ENCODE measurements at places on chromosomes 7 and 10.
A peak's percentile ranks its signal among the peaks of the same experiment; 100 is the strongest.

GRCh38 chr10:31822150-31822549 is 106.5 kb downstream of the ARHGAP12 start:
- DNase-seq, result no peak

- no peak for DNase-seq
These were observed 22.2 kb downstream of the AZGP1 start for GRCh38 chr7:99953649-99954048.

- DNase-seq, result no peak
These were observed 102.4 kb downstream of the SEMA3A start for GRCh38 chr7:84092207-84092606.

- no peak for DNase-seq
These were observed 299.8 kb downstream of the KLF6 start for GRCh38 chr10:3485057-3485686.

DNA sequence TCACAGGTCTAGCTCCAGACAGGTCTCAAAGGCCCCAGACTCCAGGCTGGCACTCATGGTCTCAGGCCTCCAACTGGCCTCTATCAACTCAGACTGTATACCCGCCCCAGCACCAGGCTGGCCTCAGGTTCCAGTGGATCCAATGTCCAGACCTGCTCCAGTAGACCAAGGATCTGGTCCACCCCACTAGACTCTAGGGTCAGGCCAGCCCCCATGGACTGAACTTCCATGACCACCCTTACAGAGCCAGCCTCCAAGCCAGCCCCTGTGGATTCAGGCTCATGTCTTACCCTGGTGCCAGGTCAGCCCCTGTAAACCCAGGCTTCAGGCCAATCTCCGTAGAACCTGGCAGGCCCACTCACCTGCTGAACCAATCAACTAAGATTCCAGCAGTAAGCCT is 16.8 kb upstream of the GNAT3 start:
- DNase-seq, result no peak

DNA sequence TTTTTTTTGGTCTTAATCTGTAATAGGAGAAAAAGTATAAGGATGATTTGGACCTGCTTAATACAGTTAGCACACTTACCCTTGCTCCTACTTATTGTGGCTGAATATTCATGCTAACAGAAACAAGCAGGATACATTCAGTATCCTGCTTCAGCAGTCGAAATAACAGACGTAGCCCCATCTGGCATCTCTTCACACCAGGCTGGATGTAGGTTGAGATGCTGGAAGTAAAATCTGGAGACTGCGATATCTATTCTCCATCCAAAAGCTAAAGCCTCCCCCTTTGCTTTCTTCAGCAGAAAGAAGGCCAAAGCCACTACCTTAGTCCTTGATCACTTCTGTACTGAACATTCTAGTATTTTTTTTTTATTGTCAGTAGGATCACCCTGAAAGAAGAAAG is 537.4 kb downstream of the AUTS2 start:
- DNase-seq, result no peak

- no peak for DNase-seq
These were observed 8.7 kb upstream of the IL6 start for GRCh38 chr7:22718200-22718711.

DNA sequence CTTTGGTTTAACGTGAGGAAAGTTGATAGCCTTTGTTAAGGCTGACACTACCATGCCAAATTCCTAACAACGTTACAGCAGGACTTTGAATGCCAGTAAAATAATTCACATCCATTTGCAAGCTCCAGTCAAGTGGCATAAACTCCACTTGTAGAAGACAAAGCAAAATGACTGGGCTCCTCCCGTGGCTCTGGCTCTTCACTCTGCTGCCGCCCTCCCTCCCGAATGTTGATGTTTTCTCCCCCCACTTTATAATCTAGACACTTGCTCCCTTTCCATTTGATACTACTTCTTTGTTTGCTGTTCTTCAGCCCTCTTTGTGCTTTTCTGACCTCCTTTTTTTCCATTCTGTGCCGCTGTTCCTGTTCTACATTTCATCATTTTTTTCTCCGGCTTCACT is 22.8 kb upstream of the ITGB8 start:
- DNase-seq, result no peak

DNA sequence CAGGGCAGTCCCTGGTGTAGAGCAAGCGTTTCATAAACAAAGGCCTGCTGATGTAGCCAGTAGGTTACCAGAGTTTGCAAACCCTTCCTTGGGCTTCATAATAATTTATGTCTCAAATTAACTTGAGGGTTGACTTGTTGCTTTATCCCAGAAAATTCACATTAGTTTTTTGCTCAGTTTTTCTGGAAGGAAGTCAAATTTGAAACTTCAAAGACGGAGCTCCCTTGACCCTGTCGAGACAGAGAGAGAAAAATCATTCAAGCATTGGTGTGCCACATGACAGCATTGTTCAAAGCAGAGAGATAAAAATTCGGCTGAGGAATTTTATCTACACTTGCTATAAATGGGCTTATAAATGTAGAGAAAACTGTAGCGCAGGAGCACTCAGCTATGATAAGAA is 627.7 kb downstream of the TNS3 start:
- no peak for DNase-seq

DNA sequence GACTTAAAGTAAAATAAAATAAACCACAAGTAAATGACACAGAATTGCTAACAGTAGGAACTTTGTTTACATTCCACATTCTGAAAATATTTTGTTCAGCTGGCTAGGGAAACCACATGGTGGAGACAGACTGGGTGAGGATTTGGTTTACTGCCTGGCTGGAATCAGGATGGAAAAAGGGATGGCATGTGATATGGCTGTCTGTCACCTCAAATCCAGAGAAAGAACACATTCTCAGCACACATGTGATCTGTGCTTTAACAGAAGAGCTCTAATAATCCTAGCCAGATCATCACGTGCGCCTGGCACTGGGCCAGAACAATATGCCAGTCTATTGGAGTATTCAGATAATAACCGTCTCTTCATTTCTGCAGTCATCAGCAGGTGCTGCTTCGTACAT is 90.9 kb upstream of the PIP4K2A start:
- DNase-seq, result no peak

- DNase-seq, result no peak
These were observed 986 bp upstream of the PDGFA start for GRCh38 chr7:520503-521161.

GRCh38 chr10:6507311-6507710 is 72.8 kb downstream of the PRKCQ start:
- no peak for DNase-seq

GRCh38 chr10:9018195-9019173 is 964.0 kb downstream of the GATA3 start:
- DNase-seq, result no peak

- no peak for DNase-seq
These were observed 40.9 kb downstream of the ITIH5 start for GRCh38 chr10:7625836-7626235.

- no peak for DNase-seq
These were observed 27.9 kb upstream of the CHCHD3 start for GRCh38 chr7:133109816-133110215.

- DNase-seq, result no peak
These were observed 84.4 kb downstream of the TNS3 start for GRCh38 chr7:47497367-47498096.

DNA sequence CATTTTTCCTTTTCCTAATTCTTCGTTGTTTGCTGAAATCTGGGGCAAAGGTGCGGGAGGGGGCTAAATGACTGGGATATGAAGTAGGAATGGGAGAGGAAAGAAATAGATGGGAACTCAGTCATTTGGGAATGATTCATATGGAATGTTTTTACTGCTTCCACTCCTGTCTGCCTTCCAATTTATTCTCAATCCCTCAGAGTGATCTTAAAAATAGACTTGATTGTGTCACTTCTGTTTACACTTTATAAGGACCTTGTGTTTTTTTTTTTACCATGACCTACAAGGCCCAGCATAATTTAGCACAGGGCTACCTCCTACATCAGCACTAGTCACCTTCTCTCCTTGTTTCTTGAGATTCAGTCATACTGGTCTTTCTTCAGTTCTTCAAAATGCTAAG is 97.9 kb downstream of the PTEN start:
- no peak for DNase-seq

- DNase-seq, result no peak
These were observed 22.3 kb downstream of the RAB19 start for GRCh38 chr7:140426130-140426529.

- no peak for DNase-seq
These were observed 21.8 kb downstream of the ELFN1 start for GRCh38 chr7:1691601-1692514.

DNA sequence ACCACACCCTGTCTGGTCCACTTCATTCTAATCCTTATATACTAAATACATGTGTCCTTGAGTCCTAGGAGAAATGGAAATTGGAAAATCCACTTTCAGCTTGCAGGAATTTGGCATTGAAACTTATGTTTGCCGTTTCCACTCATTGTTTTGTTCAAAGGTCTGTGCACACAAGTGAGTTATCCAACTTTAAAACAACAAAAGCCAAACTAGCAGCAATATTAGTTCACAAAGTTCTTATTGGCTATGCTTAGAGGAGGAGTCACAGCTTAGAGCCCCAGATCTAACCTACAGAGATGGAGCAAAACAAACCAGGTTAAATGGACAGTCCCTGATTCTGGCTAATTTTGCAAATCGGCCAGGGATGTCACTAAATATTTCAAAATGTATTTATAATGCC is 44.6 kb upstream of the AFAP1L2 start:
- DNase-seq, result no peak

GRCh38 chr7:45080265-45080957 is 8.4 kb downstream of the NACAD start:
- DNase-seq, result no peak

DNA sequence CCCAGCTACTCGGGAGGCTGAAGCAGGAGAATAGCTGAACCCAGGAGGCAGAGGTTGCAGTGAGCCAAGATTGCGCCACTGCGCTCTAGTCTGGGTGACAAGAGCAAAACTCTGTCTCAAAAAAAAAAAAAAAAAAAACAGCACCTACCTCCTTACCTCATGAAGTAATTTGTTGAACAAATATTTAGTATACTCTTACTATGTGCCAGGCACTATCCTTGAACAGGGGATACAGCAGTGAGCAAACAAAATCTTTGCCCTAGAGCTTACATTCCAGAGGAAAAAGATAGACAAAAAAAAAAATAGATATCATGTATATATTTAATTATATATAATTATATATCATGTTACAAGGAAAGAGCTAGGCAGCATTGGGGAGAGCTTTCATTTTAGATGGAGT is 36.4 kb upstream of the HERPUD2 start:
- no peak for DNase-seq

GRCh38 chr7:128434413-128435326 is 21.0 kb upstream of the HILPDA start:
- DNase-seq, result no peak

- DNase-seq, result no peak
These were observed 972.2 kb upstream of the MBL2 start for GRCh38 chr10:53744746-53745145.

GRCh38 chr10:104731192-104731591 is 90.1 kb downstream of the SORCS3 start:
- DNase-seq, result no peak

DNA sequence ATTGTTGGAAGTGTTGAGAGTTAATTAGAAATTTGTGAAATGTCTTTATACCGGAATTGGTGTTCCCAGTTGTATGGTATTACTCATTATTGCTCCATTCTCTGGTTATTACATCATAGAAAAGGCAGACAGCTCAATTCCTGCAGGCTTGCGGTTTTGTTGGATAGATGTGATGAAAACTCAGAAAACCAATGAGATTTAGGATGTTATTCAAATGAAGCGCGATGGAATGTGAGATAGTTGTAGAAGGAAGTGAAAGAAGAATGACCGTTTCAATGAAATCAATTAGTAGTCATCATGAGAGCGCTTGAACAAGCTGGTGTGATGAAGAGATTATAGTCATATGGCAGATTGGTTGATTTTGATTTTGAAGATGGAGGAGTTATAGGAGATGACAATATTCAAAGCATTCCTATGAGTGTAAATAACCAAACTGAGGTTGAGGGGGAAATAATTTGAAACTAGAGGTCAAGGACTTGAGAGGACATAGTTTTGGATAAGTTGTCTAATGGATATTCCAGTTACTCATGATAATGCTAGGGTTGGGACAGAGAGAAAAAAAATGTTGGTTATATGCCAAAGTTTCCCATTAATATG is 991.5 kb downstream of the NRG3 start:
- no peak for DNase-seq

DNA sequence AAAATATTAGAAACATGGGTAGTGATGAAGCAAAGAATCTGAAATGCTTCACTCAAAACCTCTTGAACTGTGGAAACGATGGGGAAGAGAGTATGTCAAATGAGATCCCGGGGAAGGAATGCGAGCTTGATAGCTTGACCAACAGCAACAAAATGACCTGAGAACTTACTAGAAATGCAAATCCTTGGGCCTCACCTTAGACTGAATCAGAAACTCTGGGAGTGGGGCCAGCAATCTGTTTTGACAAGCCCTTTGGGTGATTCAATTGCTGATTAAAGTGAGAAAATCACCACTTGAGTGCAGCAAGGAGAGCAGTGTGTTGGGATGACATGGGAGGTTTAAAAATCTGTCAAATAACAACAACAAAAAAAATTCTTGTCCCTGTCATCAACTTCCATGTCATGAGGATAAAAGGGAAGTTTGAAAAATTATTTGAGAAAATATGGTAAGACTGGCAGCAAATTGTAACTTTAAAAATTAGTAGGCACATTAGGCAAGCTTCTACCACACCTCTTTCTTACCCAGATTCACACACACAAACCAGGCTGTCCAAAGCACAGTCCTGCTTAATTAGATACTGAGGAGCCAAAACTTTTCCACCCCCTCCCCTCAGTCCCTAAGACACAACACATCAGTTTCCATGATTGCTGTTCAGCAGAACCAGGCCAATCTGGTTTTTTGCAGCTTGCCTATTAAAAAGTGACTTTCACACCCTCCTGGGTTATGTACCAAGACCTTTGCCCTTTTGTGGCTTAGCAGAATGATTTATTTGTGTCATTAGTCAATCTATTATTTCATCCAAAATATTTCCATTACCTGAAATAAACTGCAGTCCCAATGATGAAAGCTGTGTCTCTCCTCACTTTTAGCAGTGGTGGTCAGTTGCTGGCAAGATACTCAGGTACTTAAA is 15.6 kb downstream of the CALCR start:
- no peak for DNase-seq

- DNase-seq, result no peak
These were observed 131.2 kb upstream of the UNC5B start for GRCh38 chr10:71081229-71081560.

- no peak for DNase-seq
These were observed 732.7 kb upstream of the AUTS2 start for GRCh38 chr7:68865351-68866199.

- peak; percentile 21 for DNase-seq
These were observed 625 bp downstream of the IPMK start for GRCh38 chr10:58266826-58267712.

GRCh38 chr10:77498829-77499228 is 138.8 kb downstream of the KCNMA1 start:
- no peak for DNase-seq

DNA sequence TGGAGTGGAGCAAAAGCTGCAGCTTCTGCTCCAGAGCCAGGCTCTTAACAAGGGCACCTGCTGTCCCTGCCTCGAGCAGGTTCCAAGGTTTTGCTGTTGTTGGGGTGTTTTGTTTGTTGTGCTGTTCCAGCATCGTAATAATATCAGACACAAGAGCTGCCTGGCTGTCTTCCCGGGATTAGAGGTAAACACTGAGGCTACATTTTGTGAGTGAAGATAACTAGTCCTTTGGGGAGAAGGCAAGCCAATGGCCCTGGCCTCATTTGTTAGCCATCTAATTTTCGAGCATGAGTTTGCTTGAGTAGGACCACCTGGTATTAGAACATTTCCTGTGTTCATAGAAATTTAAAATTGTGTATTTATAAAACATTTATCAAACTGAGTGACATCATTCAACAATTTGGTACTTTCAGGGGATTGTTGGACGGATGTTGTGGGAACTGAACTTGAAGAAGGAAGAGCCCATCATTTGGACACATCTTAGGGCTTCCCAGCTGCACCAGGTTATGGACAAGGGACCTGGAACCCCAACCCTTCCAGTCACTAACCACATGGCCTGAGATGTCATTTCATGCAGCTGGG is 555.0 kb downstream of the TNS3 start:
- DNase-seq, result no peak

Measured in T-helper 9 cell (primary cell).